Ammon's horn (tissue), 1 donor: ENCODE measurements at places on chromosomes 16 and 17.

- no peak for DNase-seq
Observed at GRCh38 chr16:30551781-30552180, 6.4 kb downstream of the ZNF764 start.

DNA sequence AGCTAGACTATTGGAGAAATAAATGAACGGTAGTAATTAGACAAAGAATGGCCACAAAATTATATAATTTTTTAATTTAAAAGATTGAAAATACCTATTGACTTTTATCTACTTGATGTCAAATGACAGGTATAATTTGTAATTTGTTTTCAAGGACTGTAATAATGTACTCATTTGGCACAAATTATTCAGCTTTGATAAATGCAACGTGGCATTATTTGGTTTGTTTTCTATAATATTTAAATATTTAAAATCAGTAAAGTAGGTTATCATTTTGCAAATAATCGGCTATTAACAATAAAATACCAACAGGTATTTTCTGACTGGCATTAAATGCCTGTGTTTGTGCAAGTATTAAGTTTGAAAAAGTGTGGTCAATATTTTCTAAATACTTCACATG is 60.6 kb downstream of the CDH11 start:
- no peak for DNase-seq

GRCh38 chr17:17837966-17838962 is 1.5 kb upstream of the SREBF1 start:
- peak; percentile 72 for DNase-seq

DNA sequence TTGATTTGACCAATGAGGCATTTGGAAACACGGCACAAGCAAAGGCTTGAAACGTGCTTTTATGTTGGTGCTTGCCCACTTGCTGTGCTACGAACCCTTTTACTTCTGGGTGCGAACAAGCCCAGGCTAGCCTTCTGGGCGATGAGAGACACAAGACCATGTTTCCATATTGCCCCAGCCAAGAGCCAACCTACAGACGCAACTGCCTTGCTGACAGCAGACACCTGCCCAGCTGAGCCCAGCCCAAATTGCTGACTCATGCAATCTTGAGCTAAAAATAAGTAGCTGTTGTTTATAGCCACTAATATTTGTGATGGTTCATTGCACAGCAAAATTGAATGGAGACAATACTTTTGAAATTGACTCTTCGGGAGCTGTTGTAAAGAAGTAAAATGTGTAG is 464.5 kb downstream of the WWOX start:
- no peak for DNase-seq

- no peak for DNase-seq
Observed at GRCh38 chr17:57170866-57171265, 85.5 kb upstream of the MSI2 start.

DNA sequence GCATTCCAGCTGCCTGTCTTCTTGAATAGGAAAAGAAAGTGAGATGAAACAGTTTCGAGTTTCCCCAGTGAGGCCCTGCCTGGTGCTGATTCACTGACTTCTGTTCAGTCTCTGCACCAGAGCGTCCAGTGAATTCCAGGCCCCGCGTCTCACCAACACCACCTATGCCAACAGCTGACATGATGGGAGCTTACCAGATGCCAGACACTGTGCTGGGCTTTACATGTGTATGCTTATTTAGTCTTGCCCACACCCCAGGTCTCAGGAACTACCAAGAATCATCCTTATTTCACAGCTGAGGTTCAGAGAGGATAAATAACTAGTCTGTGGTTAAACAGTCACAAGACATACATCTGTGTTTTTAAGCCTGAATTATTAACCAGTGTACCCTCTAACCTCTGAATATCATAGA is 29.1 kb upstream of the IRX6 start:
- no peak for DNase-seq
